ENCODE measurements at places on chromosomes 2 and 18.

DNA sequence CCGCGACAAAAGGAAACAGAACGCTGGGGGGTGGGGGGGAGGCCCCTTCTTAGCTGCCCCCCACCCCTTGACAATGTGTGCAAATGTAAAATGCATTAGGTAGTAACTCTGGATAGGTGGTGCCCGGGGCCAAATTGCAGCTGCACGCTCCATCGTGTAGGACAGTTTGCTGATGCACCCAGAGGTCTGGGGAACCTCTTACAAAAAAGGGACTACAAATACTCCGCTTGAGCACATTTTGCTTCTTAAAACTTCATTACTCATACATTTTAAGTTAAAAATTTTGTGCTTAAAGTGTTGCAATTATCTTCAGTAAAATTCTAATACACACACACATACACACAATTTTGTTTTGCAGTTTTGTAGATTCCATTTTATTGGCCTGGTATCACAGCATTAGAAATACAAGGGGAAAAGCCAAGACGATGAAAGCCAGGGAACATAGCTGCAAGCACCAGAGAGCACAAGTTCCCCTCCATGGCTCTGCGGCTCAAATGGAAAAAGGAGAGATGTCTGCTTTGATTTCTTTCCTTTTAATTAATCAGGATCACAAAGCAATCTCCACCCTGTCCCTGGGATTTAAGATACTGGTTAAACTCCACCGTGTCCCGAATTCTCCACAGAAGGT, 582.1 kb downstream of the ZEB2 start:
- DNase-seq: peak; percentile 3

DNA sequence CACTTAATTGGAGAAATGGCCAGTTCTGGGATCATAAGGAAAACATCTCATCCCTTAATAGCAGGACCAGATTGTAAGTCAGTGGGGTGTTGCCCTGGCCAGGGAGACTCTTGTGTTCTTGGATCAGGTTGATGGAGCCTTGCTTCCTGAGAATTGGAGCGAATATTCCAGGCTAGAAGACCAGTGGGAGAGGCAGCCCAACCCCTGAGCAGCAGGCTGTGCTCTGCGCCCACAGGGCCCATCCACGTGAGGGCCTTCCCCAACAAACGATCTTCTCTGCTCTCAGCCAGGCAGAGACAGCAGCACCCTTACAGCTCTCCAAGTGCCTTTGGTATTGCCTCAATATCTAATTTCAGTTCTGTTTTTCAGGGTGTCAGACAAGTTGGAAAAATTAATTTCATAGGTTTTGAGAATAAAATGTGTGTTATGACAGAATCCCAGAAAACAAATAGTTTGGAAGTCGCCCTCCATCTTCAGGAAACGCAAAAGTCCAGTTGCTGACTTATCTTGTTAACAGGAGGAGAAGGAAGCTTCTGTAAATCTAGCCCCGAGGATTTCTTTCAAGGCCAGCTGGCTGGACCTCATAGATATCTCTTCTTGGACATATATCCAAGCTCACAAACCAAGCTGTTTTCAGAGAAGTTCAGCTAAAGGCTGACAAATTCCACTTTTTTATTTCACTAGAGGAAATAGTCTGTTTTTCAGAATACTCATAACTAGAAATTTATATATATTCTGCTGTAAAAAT, 105.5 kb downstream of the COPS8 start:
- no peak for DNase-seq

DNA sequence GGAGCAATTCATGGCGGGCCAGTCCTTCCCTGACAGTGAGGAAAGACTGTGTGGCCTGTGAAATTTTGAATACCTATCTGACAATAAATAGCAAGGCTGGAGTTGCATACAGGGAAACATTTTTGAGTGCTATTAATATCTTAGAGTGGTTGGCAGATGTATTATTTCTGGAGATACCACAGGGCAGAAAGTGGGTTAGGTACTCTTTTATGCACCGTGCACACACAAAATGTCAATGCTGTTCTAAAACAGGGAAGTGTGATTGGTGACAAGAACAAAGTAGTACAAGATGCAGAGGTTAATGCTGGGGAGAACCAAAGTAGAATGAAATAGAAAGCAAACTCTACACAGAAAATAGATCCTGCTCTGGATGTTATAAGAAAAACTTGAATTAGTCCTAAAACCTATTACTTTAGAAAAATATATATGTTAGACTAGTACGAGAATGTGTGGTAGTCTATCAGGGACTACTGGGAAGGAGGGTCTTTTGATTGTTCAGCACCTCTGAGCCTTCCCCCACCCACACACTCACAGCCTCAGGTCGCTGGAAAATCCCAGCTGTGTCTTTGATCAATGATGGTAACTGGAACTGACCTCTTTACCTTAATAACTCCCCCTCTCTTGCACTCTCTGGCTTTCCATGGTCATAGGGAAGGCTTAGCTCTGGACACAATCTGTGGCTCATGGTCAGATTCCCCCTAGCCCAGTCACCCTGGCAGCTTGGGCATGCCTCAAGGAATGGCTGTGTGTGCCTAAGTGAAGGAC, 58.2 kb downstream of the SERPINB8 start:
- DNase-seq: no peak

DNA sequence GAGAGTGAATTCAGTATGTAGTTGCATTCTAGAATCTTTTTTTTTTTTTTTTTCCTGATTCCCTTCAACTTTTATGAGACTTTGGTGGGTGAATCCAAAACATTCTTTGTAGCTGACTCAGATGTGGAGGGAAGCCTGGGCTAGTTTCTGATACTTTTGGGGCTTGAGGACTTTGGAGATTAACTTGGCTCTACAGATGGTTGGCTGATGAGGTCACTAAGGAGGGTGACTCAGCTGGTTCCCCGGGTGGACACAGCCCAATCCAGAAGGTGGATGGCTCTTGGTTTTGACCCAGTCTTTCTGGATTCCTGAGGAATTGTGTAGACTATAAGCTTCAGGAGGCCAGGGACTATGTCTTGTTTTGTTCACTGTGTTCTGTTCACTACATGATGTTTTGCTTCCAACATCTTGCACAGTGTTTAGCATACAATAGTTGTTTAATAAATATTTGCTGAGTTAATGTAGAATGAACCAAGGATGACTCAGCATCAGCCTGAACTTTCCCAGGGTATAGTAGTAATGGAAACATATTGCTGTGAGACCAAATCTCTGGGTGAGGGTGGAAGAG, 30.5 kb downstream of the LAMA3 start:
- no peak for DNase-seq

DNA sequence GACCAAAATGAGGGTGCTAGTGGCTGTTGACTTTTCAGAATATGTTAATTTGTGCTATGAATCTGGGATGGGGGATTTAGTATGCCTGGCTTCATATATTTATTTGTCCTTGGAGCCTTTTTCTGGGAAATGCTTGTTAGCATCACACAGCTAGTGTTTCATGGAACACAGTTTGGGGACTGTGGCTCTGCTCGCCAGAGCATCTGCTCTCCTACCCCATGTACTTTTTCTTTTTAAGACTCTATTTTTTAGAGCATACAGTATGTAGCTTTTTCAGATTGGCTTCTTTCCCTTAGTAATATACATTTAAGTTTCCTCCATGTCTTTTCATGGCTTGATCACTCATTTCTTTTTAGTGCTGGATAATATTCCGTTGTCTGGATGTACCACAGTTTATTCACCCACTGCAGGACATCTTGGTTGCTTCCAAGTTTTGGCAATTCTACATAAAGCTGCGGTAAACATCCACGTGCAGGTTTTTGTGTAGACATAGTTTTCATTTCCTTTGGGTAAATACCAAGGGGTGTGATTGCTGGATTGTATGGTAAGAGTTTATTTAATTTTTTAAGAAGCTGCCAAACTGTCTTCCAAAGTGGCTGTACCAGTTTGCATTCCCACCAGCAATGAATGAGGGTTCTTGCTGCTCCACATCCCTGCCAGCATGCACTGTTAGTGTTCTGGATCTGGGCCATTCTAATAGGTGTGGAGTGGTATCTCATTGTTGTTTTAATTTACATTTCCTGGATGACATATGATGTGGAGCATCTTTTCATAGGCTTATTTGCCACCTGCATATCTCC, 44.1 kb downstream of the EFR3B start:
- DNase-seq: no peak

- DNase-seq: no peak
Measured at GRCh38 chr2:85584857-85585780, 888 bp downstream of the VAMP5 start.

DNA sequence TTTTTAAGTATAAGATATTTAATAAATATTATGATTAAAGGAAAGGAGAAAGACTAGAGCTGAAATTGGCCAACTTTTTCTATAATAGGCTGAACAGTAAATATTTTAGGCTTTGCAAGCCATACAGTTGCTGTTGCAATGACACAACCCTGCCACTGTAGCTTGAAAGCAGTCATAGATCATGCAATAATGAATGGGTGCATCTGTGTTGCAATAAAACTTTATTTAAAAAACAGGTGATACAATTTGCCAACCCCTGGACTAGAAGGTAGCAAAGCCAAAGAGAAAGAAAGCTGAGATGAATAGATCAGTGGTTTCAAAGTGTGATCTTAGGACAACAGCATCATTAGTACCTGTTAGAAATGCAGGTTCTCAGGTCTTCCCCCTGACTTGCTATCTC, 219.1 kb downstream of the SETBP1 start:
- DNase-seq: no peak

GRCh38 chr2:81942136-81942680, 1637.7 kb upstream of the LRRTM1 start:
- no peak for DNase-seq

DNA sequence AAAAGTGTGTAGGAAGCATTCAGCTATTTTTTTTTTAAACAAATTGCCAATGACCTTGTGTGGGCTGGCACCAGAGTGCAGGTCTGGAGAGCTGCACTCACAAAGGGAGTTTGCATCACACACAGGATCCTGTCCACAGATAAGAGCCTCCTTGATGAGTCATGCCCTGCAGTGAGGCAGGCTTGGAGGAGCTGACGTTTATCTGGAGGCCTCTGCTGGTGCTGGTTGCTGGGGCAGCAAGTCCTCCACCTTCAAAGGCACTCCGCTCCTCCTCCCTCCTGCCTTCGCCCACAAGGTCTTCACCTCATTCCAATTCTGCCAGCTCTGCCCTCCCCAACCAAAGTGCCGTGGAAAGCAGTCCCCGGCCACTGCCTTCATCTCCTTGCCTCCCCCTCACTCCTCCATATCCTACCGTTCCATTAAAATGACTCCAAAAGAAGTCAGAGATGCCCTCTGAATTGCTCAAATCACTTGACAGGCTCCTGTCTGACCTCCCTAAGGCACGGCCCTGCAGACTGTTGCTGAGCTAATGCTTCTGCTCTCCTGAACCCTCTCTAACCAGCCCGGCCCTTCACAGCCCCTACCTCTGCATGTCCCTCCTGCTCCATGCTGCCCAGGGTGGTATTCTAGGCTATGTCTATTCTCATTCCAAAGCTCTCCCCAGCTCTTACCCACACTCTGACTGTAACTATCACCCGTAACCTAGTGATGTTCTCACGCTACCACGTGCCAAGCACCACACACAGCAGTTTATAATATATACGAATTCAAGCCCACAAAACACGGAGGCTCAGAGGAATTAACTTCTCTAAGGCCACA, 30.9 kb downstream of the LONRF2 start:
- DNase-seq: no peak

GRCh38 chr18:44850001-44850400, 169.3 kb downstream of the SETBP1 start:
- DNase-seq: no peak

DNA sequence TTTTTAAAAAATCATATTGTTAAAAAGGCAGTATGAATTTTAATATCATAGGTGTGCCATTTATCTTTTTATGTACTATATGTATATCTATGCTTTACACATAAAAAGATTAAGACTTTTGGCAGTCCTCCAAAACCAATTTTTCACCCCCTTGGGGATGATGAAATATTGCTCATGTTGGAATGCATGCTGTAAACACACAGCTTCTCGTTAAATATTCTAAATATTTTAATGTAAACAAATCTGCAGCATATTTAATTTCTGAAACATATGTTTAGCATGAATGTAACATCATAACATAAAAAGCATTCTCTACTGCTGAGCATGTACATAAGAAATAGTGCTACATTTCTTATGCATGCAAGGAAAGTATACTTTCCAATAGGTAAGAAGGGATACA, 484.3 kb upstream of the LRATD1 start:
- DNase-seq: no peak

DNA sequence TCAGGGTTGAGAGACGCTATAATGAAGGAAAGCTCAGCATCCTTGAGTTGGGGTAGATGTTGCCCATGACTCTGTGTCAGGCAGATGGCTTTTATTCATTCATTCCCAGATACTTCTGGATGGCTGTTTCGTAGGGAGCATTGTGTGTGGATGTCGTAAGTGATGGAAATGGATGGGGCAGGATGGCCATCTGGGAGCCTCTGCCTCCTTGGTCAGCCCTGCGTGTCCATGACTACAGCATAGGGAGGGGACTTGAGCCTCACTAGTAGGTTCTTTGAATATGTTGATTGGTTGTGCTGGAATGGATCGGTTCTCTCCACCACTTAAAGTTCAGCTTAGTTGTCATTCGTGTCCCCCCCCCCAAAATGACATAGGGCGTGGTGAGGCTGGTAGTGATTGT, 44.9 kb downstream of the TGOLN2 start:
- no peak for DNase-seq

Measured in germinal center (tissue), 1 donor.